ENCODE measurements at places on chromosomes 6 and 20.

DNA sequence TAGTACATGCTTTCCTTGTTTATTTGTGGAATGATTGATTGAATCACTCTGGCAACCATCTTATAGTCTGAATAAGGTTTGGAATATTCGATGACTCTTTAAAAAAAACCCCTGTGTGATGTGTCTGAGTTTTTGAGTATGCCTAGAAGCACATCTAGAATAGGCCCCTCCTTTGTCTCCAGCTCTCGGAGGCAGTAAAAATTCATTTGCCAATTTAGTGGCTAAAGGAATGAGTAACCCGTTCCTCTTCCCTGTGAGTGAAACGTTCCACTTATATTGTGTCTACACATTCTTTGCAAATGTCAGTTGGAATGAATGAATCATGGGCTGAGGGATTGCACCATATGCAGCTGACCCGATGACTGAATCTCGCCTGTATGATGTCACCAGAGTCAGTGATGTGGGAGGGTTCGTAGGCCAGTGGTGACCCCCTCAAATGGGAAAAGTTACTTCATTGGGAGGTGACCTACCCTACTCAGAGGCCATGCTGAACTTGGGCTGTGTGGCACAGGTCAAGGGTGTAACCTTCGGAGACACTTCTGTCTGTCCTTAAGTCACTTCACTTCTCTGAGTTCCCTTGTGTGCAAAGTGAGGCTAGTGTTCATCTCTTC, 21.6 kb downstream of the MOCS3 start:
- DNase-seq = peak; percentile 99

- DNase-seq = peak; percentile 33
These were observed 612 bp downstream of the TNNC2 start for GRCh38 chr20:45826381-45827019.

DNA sequence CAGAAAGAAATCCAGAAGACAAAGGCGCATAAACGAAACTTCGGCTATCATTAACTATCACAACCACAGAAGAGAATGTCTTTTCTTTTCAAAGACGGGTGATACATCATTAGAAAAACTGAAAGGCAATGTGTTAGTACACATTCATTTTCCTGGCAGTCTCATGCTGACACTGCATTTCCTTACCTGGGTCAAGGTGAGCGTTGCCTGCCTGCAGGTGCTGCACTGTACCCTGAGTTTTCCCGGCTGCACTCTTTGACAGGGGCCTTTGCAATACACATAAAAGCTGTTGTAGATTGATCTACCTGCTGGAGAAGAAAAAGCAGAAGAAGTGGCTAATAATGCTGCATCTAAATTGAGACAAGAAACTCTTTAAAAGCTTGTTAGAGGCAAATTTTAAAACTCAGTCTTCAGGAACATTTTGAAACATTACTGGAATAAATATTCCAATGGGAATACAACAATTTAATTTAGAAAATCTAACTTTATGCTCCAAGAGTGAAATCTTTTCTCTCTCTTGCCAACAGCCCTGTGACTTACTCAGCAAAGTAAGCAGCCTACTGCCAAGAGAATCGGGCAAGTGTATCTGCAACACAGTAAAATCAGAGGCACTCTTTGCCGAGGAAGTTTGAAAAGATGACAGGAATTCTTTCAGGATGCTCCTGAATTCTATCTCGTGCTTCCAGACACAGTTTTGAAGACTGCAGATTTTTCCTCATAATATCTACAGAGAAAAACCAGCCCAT, 526.4 kb downstream of the PRKN start:
- DNase-seq = no peak

DNA sequence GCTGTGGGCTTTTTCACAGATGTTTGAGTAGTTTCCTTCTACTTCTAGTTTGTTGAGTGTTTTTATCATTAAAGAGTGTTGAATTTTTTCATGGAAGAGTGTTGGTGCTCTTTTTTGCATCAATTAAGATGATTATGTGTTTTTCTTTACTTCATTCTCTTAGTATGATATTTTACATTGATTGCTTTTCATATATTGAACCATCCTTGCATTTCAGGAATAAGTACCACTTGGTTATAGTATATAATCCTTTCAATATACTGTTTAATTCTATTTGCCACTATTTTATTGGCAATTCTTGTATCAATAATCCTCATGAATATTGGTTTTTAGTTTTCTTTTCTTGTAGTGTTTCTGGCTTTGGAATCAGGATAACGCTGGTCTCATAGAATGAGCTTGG, 113.7 kb upstream of the PRDM1 start:
- DNase-seq = no peak

- no peak for DNase-seq
These were observed 62.0 kb upstream of the BMP5 start for GRCh38 chr6:55937261-55937947.

DNA sequence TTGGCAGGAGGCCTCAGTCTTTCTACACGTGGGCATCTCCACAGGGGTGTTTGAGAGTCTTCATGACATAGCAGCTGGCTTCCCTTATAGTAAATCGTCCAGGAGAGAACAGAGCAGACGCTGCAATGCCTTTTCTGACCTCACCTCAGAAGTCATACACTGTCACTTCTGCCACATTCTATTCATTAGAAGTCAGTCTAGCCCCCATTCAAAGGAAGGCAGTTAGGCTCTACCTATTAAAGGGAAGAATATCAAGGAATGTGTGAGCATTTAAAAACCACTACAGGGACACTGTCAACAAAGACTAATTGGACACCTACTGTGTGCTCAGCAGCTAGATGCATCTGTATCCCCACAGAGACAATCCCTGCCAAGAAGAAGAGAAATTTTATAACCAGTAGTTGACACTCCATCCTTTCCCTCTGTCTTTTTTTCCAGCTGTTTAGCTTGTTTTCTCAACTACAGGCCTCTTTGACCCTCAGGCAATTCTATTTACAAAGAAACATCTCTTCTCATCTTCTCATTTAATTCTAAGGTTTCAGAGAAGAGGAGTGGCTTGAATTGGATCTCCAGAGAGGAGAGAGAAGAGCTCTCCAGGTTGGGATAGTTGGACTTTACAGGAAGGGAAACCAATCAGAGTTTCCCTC, 18.6 kb downstream of the ARMC12 start:
- DNase-seq = no peak

DNA sequence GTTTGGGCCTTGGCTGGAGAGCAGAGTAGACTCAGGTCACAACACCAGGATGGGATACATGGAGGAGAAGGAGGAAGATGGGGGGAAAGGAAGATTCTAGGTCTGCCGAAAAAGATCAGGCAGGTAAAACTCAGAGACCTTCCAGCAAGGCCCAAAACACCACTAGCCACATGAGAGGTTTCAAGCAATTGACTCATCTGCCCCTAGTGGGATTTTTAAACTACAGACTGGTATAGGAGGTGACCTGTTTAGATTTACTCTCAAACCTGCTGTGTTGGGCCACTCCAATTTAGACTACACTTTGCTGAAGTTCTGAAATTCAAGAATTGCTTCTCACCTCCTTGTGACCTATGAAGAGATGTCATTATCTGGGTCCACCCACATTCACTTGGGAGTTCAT, 236.9 kb upstream of the SASH1 start:
- no peak for DNase-seq

DNA sequence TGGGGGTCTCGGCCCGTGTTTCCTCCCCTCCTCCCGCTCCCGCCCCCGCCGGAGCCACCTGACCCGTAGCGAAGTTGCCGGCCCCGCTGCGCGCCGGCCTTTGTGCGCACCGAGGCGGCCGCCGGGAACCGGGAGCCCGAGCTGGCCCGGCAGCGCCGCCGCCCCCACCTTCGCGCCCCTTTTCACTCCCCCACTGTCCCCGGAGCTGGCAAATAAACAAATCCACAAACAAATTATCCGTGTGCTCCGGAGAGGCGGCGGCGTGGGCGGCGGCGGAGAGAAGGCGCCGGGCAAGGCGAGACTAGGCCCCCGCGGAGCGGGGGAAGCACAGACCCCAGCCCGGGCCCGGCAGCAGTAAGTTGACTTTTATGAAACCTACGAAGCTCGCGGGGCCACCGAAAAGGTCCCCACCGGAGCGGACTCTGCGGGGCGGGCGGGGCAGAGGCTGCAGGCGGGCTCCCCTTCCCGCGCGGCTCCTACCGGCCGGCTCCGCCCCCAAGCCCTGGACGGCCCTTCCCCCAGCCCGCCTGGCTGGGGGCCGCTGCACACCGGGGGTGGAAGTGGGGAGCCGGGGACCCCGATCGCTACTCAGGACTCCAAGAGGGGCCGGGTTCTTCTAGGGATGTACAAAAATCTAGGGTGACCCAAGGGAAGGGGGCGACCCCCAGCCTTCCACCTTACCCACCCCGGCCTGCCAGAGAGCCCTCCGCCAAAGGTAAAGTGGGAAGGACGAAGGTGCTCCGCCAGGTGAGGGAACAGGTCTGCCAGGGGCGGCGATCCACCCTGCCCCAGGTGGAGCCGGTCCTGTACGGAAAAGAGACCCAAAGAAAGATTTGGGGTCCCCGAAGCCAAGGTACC, 40.7 kb downstream of the YTHDF1 start:
- no peak for DNase-seq

DNA sequence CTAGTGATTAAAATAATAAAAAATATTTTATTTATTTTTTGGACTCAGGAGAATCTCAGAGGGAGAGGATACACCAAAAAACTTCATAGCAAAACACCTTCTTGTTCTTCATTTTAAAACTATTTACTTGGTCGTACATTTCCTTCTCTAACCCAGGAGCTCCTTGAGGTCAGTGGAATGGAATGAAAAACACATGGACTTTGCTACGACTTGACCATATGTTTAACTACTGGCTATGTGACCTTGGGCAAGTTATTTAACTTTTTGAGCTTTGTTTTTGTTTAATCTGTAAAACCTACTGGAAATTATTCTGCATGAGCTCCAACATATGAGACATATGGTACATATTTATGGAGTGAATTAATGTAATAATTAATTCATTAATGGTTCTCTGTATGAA, 1005.5 kb upstream of the CITED2 start:
- peak; percentile 87 for DNase-seq

DNA sequence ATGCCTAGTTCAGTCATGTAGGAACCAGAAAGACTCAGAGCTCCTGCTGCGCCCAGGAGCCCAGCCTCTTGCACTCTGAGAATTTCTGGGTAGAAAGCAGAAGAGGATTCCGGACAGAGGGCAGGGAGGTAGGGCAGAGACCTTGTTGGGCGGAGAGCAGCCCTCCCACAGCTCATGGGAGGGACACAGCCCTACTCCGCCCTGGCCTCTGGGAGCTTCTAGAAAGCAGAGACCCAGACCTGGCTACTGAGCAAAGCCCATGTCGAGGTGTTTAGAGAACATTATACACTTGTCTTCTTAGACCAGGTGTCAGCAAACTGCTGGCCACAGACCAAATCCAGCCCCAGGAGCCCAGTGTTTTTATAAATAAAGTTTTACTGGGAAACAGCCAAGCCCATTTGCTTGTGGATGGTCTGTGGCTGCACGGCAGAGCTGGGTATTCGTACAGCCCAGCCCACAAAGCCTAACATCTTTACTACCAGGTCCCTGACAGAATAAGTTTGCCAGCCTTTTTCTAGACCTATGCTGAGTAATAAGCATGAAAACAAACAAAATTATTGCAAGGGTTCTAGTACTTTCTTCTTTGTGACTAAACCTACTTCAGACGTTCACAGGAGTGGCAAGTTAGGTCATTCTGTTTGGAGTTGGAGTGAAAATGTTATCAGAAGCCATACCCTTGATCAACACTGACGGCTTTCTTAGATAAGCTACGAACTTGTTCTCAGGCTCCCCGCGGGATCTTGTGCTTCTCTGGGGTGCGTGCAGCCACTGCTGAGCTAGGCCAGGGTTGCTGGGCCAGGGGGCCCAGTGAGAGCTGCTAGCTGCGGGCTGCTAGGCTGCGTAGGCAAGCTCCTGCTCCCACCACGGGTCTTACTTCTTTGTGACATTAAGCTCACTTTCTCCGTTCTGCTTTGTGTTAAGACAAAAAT, 235.1 kb upstream of the FOXQ1 start:
- no peak for DNase-seq

DNA sequence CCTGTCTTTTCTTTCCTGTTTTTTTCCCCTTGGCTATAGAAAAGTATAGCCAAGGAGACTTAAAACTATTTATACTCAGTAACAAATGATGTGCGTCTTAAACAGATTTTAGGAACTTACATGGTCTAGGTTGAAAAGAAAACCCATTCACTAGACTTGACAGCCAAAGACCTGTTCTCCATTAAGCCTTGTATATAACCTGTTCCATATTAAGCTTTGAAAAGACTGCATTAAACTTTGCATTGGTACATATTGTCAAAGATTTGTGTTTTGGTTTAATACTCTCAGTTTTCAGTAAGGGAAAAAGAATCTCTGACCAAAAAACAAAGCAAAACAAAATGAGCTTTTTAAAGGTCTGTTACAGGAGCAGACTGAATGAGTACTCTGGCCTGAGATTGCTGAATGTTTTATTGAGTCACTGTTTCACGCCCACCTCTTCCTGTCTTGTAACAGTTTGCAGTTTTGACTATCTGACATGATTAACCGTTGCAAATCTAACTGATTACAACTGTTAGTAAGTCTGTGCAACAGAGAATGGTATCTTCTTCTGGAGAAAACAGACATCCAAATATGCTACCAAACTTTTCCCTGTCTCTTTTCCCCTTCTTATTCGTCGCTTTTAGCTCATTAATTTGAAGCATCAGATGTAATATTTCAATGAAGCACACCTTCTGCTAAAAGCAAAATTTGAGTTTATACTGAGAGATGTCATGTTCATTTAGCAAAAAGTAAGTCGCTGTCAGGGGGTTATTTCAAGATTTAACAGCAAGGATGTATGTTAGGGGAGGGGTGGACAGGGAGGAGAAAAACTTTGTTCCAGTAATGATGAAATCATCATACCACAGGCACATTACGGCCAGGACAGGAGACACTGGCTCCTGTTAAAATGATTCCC, 59.1 kb upstream of the SUPT3H start:
- peak; percentile 81 for DNase-seq
